ENCODE measurements at places on chromosomes 5 and 9. TPM values are rescaled to one million over a fixed set of nuclear protein-coding genes. Genes with fewer than 3 reads are reported as not detected.

The CTXN3 gene
- total RNA-seq = not detected

The FAXDC2 gene
- not detected for total RNA-seq

The PKD2L2 gene
- total RNA-seq = not detected

The TEX53 gene
- not detected for total RNA-seq

The CDX1 gene
- not detected for total RNA-seq

The RAB3C gene
- not detected for total RNA-seq

Data from activated CD8-positive, alpha-beta memory T cell treated with anti-CD3 and anti-CD28 coated beads for 36 hours (primary cell).